ENCODE measurements at places on chromosomes 5 and 9.

- no peak for DNase-seq
Observed at GRCh38 chr5:33299621-33300208, 141.1 kb upstream of the TARS1 start.

- no peak for DNase-seq
Observed at GRCh38 chr5:75142566-75143136, 90.3 kb upstream of the GCNT4 start.

DNA sequence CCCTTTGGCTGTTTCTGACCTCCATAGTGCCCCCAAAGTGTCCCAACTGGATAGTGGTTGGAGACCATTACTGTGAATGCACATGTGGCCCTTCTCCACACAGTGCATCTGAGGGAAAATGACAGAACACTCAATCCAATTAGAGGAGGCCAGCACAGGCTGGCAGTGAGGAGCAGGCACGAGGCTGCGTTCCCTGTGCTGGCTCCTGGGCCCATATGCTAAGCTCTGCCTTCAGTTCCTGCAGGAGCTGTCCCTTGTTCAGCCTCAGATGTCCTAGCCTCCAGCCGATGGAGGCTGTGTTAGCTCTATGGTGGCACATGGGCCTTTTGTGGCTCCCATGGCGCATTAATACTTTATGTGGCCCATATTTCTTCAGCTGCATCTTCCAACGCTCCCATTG, 35.8 kb downstream of the ALG2 start:
- no peak for DNase-seq

GRCh38 chr5:93273176-93273575, 307.8 kb downstream of the NR2F1-AS1 start:
- no peak for DNase-seq

- DNase-seq, result no peak
Observed at GRCh38 chr5:19685473-19685872, 302.5 kb downstream of the CDH18 start.

DNA sequence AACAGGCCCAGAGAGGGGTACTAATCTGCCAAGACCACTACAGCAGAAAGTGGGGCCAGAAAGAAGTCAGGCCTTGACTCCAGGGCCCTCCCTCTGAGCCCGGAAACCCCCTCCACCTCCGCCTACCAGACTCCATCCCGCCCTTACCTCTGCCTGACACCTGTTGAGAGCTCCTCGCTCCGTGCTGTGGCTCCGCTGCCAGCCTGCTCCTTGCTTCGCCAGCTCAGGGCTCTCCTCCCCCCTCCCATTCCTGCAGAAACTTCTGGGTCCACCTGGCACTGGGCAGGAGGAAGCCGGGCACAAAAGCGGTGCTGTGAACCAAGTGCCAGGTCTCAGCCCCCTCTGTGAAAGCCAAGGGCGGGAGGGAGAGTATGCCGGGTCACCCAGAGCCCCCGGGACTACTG, 6.4 kb upstream of the ST6GALNAC6 start:
- no peak for DNase-seq

Data from WTC11 (cell line).